Liver (tissue), 10 donors: ENCODE measurements at places on chromosomes 1 and 21.

DNA sequence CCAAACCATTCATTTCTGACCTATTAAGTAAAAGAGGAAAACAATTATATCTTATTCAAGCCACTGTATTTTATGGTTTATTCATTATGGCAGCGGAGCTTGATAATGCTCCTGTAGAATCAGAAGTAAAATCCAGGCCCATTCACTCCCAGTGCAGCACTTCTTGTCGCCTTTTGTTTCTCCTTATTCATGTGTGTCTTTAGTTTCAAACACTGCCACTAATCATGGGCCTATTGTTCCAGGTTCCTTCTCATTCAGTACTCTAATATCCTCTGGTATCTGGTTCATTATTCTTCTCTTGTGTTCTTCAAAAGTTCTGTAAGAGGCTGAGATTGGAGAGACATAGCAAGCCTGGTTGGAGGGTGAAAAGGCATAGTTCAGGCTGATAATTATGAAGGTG lies 218.3 kb downstream of the LRRIQ3 start:
- DNase-seq: no peak

GRCh38 chr1:110450929-110451328 lies at the start of gene PROK1:
PROK1 (plus strand) TSS chr1:110451149; CDS start chr1:110451217, 68 bp downstream.
- no peak for DNase-seq

GRCh38 chr1:91066538-91066937 lies 44.7 kb upstream of the ZNF644 start:
- no peak for DNase-seq

GRCh38 chr1:204868340-204868700 lies 2.3 kb upstream of the NFASC start:
- DNase-seq: no peak

DNA sequence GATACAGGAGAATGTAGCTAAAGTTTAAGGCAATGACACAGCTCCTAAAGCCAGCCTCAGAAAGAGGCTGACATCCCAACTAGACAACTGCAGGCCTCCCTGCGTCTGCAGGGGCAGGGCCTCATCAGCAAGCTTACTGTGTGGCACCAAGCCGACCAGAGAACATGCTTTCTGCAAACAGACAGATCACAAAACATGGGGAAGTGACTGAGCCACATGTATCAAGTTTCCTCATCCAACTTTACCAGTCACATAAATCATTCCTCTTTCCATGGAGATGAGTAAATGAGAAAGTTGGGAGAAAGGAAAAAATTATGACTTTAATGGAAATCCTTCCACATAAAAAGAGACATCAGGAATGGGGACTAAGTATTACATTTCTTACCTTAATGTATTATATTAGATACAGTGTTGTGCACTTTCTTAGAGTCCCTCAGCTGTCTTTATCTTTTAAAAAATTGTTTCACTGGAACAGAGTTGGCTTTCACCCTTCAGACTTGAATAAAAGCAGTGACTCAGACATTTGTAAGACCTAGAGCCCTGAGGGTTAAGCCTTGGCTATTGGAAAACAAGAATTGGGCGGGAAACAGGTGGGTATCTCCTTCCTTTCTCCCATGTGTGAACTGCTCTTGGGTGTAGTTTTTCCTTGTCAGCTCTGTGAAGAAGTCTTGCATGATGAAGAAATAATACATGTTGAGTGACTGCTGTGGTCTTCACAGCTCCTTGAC lies 305.7 kb upstream of the SNX7 start:
- no peak for DNase-seq

DNA sequence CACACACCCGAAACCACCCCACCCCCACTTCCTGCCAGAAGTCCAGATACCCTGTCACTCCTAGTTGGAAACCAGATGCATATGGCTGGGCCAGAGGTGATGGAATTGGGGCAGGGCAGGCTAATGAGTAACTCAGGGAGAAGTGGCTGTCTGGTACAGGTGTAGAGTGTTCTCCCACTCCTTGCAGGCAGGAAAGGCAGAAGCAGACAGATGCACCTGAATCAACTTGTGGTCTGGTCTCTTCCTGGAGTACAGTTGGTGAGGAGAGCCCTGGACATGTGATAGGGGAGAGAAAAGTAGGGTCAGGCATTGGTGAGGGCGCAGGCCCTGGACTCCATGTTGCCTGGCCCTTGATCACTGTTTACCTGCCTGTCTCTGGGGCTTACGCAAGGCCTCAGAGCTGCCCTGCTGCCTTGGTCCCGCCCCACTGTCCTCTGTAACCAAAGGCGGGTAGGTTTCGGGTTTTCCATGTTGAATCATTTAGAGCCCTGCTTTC lies 2.5 kb downstream of the CGN start:
- peak; percentile 73 for DNase-seq

DNA sequence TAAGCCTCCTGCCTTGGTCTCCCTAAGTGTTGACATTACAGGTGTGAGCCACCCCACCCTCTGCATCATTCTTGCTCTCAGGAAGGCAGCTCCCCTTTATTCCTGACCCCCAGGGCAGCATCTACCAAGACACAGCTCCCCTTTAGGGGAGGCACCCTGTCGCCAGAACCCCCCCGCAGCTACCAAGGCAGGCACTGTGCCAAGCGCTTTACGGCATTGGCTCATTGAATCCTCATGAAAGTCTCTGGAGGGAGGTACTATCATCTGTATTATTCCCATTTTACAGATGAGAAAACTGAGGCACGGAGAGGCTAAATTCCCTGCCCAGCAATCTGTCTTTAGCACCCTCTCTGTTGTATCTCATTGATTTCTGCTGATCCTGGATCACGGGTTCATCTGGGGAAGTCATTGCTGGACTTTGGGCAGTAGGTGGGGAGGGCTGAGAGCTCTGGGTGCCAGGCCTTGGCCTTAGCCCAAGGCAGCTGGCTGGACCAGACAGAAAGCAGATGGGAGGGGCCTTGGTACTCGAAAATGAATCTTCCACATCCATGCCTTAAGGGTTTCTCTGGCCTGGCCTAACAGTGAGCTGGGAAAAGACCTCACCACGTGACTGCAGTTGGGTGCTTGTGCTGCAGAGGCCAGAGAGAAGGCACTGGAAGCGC lies 5.9 kb downstream of the PLOD1 start:
- no peak for DNase-seq

- no peak for DNase-seq
Measured at GRCh38 chr1:145690587-145691558, 16.3 kb downstream of the PDZK1 start.

- no peak for DNase-seq
Measured at GRCh38 chr1:244636488-244637259, 16.3 kb upstream of the DESI2 start.

DNA sequence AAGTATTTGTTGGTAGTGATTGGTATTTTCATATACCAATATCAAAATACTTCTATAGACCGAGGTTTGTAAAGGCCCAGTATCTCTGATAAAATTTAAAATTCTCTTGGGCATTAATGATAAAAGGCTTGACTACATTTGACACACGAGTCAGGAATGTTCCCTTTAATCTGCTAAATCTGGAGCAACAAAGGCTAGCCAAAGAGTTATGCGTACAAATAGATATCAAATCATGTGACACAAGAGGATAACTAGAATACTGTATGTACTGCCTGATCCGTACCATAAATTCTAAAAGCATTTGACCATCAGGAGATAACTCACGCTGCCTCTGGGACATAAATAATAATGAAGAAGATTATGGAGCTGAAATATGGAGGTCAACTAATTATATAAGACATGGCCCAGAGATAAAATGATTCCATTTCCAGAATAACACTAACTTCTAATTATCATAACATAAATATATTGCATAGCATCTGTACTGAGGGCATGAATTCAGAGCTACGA lies 64.2 kb upstream of the SH3GLB1 start:
- no peak for DNase-seq

- DNase-seq: no peak
Measured at GRCh38 chr1:186626356-186626932, 53.8 kb downstream of the PTGS2 start.

DNA sequence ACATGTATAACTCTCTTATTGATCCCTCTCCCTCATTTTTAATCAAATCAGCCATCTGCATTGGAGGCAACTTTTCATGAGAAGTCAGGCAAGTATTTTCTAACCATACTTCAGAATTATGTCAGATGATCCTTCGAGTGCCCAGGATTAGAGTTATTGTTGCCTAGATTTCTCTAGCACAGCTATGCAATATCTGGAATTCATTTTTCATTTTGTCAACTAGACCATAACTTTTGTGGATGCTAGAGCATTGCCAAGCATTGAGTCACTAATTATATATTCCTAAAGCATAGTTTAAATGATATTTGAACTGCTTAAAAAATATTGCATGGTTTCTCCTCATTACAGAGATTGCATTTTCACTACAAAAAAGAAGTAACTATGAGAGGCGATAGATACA lies 21.2 kb downstream of the HFM1 start:
- no peak for DNase-seq
